HEK293T (cell line): ENCODE measurements at places on chromosomes 16 and 17.

GRCh38 chr16:87145181-87146176 lies 171.7 kb downstream of the C16orf95 start:
- DNase-seq = no peak

DNA sequence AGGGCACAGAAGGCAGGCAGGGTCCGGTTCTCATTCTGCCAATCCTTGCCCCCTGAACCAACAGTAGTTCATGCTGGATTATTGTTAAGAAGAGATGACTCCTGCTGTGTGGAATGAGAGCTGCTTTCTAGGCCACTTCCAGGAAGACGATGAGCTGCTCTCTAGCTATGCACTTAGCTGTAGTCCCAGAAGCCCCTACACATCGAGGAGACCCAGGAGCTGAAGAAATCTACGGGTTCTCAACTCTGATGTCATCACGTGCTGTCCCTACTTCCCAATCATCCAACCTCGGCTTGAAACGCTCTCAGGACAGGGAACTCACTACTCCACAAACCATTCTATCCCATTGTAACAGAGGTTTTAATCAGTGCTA lies 29.0 kb upstream of the EMP2 start:
- DNase-seq = no peak

DNA sequence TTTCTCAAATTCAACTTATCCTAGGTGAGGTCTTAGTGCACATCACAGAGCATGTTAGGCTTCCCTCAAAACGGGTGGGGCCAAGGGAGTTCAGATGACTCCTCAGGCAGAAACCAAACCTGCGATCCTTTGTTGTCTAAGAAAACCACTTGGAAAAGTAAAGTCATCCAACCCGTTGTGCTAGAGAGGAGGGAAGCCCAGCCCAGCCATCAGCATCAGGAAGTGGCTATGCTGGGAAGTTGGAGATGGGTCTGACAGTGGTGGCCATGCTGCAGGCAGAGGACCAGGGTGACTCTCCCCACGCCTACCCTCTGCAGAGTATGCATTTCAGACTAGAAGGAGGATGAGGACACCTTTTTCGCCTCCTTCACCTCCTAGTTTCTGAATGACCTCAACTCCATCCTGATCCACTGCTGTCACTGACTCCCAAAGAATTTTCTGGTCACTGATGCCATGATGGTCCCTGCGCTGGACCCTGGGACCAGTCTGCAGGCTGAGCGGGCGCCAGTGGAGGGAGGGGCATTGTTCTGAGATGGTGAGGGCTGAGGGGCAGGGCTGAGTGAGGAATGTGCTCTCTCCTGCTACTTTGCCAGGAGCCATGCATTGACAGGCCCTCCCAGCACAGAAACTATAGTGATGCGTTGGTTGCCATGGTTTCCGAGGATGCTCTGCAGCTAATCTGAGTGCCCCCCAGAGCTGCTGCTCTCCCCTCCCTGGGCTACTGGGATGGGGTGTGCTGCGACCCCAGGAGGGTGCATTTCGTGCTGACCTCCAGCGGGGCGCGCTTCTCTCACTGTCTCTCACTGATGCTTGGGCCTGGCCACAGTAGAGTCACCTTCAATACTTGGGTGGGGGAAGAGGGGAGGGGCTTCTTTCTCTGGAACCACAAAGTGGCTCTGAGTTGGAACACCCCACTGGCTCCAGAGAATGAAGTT lies 20.4 kb downstream of the ALOX12B start:
- no peak for DNase-seq

DNA sequence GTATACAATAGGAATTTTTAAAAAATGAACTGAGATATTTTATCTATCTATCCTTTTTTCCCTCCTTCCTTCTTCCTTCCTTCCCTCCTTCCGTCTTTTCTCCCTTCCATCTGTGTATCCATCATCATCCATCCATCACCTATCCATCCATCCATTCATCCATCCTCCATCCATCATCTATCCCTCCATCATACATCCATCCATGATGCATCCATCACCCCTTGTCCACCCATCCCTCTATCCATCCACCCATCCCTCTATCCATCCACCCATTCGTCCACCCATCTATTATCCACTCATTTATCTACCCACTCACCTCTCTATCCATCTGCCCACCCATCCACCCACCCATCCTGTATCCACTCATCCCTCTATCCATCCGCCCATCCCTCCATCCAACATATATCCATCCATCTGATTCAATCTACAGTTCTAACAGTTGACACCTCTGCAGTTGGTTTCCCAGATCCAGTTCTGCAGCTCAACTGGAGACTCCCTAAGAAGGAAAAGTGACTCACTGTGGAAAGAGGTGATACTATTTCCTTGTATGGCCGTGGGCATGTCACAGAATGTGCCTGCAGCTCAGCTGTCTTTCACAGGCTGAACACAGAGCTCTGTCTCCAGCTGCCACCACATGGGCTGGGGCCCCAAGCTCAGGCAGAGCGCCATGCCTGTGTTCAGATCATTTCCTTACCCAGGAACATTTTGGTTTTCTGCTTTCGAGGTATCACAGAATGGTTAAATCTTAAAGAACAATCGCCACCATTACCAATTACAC lies 130.8 kb downstream of the XYLT1 start:
- no peak for DNase-seq

DNA sequence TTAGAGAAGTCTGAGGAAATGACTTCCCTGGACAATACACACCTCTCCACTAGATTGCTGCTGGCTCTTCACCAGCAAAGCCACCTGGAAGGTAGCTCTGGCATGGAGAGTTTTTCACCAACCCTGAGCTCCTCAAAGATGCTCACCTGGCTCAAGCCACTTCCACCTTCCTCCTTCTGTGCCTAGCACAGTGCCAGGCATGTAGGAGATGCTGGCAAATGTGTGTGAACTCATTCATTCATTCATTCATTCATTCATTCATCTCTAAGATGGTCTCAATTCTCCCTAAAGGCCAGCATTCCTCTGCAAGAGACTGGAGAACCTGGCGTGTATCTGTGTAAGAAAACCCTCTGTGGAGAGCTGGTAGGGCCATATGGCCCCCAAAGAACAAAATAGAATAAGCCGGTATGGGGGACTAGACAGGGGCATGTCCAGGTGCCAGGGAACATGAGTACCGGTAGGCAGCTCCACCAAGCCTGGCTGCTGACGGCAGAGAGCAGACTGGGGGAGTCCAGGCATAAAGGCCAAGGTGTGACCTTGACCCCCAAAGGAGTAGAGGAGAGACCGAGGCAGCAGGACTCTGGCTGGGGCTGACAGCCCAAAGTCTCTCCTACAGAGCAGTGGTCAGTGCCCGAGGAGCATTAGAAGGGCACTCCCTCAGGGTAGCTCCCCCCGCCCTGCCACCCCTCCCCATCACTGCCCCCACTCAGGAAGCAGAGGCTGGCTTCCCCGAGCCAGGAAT lies 132.2 kb upstream of the TNRC6C start:
- DNase-seq = no peak

DNA sequence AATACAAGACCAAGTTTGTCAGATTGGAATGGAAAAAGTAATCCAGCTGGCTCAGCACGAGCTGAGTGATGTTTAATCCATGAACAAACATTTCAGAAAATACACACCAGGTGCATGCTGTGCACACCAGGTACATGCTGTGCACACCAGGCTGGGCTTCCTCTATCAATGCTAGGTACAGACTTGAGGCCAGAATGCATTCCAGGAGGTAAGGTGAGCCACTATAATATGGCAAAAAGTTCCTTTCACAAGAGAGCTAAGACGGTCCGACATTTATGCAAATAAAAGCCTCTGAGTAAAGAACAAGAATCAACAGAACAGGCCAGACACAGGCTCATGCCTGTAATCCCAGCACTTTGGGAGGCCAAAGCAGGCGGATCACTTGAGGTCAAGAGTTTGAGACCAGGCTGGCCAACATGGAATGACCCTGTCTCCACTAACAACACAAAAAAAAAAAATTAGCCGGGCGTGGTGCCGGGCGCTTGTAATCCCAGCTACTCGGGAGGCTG lies 128.2 kb downstream of the ZNF778 start:
- DNase-seq = no peak

DNA sequence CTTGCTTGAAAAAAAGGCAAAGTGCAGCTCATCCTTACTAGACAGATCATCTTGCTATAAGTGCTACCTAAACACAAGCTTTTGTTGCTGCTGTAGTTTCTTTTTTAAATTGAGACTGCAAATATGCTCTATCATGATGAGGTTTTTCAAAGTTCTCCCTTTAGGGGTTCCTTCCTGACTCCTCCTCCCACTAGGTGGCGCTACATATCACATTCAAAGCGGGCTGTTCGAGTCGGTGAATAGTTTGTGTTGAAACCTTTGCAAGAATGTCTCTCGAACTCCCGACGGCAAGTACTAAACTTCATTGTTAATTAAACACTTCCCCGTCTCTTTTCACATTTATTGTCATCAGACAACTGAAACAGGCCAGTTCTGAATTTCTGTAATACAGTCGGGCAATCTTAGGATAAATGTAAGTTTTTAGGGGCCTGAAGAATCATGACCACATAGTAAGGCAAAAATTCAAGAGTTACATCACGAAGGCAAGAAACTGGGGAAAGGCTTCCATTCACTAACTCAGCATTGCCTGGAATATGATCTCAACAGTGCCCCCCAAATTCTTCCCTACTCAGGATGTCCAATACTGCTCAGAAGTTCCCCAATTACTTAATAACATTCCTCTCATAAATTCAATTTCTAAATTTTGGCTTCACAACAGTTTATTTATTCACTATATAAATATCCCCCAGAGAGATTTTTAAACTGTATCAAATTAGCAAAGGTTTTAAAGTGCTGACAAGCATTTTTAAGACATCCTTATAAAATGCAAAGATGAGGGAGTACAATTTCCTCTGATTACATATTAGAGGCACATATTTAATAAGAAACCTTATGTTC lies 6.7 kb downstream of the HS3ST3A1 start:
- peak; percentile 52 for DNase-seq

DNA sequence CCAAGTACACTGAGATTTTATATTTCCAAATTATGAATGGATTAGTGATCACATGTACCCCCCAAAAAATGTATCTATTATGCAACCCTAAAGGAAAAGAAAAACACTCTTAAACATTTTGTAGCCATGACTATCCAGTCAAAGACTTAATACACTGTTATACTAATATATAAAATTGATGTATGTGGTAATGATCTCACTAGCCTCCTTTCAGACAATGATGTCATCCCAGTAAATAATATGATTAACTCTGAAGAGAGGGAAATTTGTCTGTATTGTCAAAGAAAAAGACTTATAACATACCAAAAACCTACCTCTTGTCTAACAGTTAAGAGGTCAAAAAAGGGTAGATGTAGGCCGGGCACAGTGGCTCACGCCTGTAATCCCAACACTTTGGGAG lies 80.7 kb downstream of the USP32 start:
- DNase-seq = no peak

GRCh38 chr16:9372934-9373890 lies 281.8 kb downstream of the HAPSTR1 start:
- no peak for DNase-seq

GRCh38 chr16:53768167-53768566 lies 64.2 kb downstream of the FTO start:
- no peak for DNase-seq

DNA sequence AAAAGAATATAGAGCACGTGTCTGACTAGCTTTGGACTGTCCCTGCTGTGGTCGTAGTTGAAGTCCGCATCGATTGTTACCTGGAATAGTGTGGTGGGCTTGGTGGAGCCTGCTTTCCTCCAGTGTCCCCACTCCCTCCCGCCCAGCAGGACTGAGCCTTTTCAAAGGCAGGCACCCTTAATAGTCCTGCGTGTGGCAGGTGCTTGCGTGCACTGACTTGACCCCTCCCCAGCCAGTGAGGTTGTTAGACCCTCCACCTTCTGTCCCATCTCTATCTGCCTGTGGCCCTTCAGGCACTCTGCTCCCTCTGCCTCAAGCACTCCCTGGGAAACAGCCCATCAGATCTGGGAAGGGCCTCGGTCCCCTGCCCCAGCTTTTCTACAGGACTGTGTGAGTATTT lies 36.6 kb downstream of the TMEM11 start:
- DNase-seq = peak; percentile 4

DNA sequence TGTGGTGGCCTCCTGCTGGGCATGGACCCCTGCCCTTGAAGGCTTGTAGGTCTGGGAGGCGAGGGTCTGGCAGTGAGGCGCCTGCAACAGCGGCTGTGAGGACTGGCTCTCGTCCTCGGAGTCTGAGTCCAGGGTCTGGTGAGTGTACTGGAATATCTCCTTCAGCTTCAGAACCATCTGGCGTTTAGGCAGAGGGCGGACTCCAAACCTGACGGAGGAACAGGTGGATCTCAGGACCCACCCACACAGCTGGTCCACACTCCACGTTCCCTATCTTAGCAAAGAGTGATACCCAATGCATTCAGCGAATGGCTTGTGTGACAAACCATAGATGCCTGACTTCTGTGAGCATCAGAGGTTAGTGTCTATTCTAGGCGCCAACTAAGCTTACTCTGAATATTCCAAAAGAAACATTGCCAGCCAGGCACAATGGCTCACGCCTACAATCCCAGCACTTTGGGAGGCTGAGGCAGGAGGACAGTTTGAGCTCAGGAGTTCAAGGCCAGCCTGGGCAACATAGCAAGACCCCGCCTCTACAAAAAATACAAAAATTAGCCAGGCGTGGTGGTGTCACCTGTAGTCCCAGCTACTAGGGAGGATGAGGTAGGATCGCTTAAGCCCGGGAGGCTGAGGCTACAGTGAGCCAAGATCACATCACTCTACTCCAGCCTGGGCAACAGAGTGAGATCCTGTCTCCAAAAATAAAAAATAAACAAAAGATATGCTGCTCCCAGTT lies 6.3 kb upstream of the NLRC3 start:
- no peak for DNase-seq

DNA sequence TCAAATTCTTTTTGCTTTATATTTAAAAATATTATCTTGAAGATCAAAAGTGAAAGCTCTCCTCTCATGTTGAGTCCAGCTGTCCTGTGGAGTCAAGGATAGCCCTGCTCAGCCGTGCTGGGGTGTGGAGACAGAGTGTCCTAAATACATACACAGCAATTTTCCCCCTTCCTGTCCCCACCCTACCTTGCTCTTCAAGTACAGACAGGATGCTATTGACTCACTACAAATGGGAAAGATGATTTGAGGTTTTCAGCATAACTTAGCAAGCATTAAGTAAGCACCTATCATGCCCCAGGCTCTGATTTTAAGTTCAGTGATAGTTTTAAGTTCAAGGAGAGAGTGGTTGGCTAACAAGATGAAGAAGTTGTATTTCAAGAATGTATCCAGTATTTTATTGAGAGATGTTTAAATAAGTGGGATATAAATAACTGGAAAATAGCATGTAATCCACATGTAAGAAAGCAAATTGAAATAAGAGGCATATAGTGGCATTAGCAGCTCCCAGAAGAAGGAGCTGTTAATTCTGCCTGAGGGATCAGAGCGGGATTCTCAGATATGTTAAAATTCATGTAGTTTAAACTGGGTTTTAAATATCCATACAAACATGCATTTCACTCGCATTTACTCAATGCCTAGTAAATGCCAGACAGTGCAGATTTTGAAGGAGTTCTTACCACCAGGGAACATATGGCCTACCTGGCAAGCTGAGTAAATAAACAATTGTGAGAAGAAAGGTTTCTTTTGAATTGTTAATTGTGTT lies 183.5 kb upstream of the ANKFN1 start:
- no peak for DNase-seq

GRCh38 chr17:30579610-30580315 lies 102.6 kb downstream of the GOSR1 start:
- DNase-seq = no peak

- no peak for DNase-seq
Observed at GRCh38 chr17:80821546-80821945, 170.1 kb upstream of the CHMP6 start.
